ENCODE measurements at places on chromosomes 1 and 21. TPM values are rescaled to one million over a fixed set of nuclear protein-coding genes. Genes with fewer than 3 reads are reported as not detected.

DNA sequence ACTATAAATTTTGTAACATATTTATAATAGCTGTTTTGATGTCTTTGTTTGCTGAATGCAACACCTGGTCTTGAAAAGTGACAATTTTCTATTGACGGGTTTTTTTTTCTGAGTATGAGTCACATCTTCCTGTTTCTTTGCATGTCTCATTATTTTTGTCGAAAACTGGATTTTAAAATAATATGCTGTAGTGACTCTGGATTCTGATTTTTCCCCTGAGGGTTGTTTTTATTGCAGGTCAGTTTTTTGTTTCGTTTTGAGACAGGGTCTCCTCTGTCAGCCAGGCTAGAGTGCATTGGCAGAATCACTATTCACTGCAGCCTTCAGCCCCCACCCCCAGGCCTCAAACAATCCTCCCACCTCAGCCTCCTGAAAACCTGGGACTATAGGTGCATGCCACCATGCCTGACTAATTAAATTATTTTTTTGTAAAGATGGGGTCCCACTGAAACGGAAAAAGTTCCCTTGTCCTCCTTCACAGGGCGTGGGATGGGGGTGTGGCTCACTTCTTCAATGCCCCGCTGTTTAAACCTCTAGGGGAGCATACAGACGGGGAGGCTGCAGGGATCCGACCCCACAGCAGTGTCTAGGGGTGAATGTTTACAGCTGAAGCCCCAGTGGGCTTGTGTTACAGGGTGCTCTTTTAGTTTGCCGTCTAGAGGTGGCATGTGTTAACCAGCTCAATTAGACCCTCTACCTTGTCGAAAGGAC lies 11.3 kb upstream of the PPIE start:
- H3K4me1 ChIP-seq = peaks cover 3% of the 10 kb centered on the region
- no peaks in the 10 kb centered on the region for H3K36me3 ChIP-seq
- DNase-seq = no peak
- H3K27me3 ChIP-seq = peaks cover 48% of the 10 kb centered on the region
- H3K4me3 ChIP-seq = no peak overlapping the region

Gene IER5
- total RNA-seq = 18.7 TPM

Gene C1orf21
- total RNA-seq = 0.60 TPM

Gene HPCAL4
- total RNA-seq = 32.5 TPM

DNA sequence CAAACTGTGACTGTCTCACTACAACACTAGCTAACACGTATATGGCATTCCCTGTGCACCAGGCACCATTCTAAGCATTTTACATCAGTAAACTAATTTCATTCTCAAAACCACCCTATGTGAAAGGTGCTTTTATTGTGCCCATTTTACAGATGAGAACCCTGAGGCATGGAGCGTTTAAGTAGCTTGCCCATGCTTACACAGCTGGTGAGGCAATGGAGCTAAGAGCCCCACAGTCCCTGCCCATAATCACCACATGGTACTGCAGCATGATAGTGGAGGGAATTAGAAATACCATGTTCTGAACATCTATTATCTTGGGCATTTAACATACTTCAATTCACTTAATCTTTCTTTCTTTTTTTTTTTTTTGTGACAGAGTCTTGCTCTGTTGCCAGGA lies 31.1 kb upstream of the KLHDC8A start:
- H3K4me3 ChIP-seq = no peak overlapping the region
- H3K36me3 ChIP-seq = no peaks in the 10 kb centered on the region
- DNase-seq = no peak
- no peaks in the 10 kb centered on the region for H3K4me1 ChIP-seq
- no peak overlapping the region for H3K27ac ChIP-seq

DNA sequence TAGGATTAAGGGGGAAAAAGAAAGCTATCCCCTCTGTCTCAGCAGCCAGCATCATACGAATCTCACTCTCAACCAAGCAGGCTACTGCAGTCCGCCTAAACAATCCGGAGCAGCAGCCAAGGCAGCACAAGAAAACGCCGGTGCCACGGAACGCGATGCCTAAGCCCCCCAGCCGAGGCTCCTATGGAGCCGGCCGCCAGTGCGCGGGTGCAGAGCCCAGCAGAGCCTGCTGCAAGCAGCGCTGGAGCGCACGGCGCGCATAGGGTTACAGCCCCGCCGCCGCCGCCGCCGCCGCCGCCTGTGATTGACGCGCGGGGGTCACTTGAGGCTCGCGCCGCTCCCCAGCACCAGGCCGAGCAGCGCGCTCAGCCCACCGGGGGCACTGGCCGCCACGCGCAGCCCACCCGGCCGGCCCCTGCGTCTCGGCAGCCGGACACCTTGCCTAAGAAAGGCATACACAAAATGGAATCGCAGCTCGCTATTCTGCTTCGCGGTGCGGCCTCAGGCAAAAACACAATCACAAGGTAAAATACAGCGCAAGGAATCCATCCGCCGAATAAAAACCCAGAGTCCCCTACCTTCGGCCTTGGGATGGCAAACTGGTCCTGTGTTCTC lies 780 bp downstream of the HIVEP3 start:
- H3K4me1 ChIP-seq = peaks cover 73% of the 10 kb centered on the region
- DNase-seq = peak; percentile 39
- no peaks in the 10 kb centered on the region for H3K36me3 ChIP-seq
- peak overlapping the region; percentile 90 for H3K4me3 ChIP-seq
- H3K27ac ChIP-seq = peak overlapping the region; percentile 55
- no peaks in the 10 kb centered on the region for H3K27me3 ChIP-seq

Data from naive thymus-derived CD8-positive, alpha-beta T cell (primary cell).